Stimulated activated CD4-positive, alpha-beta T cell treated with anti-CD3 and anti-CD28 coated beads, Interleukin-4, amount 100 ng/mL, for 4 hours (primary cell): ENCODE measurements at places on chromosomes 6 and 20.

DNA sequence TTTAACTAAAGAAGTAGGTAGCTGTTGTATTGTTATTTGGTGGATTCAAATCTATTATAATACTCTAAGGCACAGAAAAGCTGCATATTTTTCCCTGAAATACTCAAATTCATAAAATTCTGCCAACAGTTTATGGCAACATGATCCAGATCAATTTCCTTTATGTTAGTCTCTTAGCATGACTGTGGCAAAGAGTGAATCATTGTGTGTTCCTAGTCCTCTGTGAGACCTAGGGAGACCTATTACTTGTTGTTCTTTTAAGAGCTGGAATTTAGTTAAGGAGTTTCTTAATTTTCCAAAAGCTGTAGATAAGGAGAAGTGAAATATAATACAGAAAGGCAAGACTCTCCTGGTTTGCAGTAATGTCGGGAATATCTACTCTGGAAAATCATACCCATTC is 149.6 kb downstream of the RIMS1 start:
- DNase-seq, result no peak

- DNase-seq, result no peak
Observed at GRCh38 chr20:10277616-10278015, 59.0 kb downstream of the SNAP25 start.

- DNase-seq, result no peak
Observed at GRCh38 chr6:132264021-132264500, 137.2 kb downstream of the MOXD1 start.

GRCh38 chr6:163146036-163146435 is 268.5 kb upstream of the QKI start:
- no peak for DNase-seq

GRCh38 chr6:107642861-107643328 is 153.0 kb downstream of the SOBP start:
- DNase-seq, result no peak

GRCh38 chr6:19067165-19067564 is 680.0 kb downstream of the RNF144B start:
- no peak for DNase-seq

GRCh38 chr6:32792901-32793435 is 23.8 kb downstream of the HLA-DOB start:
- DNase-seq, result no peak

- DNase-seq, result no peak
Observed at GRCh38 chr6:143902827-143903226, 38.6 kb downstream of the ZC2HC1B start.

DNA sequence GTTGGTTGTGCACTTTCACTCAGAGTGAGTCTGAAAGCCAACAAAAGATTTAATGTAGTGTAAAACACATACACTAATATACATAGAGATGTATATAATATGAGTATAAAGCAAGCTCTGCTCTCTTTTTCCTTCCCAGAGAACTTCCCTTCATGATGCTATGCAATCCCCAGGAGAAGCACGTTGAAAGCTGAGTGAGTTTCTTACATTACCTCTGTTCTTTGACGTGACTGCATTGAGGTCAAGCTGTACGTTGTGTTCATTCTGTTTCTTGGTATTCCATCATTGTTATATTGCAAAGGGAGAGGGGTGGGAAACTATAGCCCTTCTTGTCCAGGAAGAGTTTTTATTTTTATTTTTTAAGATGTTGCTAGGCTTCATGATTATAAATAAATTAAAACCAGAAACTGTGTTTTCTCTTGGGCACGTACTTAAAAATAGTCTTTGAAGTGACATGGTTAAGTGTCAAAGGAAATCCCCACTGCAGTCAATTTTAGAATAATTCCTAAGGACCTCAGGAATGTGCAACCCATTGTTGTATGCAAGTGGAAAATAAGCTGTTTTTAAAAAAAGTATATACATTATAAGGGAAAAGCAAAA is 651.0 kb downstream of the CD109 start:
- no peak for DNase-seq

GRCh38 chr6:155013457-155013876 is 18.4 kb downstream of the TIAM2 start:
- no peak for DNase-seq

DNA sequence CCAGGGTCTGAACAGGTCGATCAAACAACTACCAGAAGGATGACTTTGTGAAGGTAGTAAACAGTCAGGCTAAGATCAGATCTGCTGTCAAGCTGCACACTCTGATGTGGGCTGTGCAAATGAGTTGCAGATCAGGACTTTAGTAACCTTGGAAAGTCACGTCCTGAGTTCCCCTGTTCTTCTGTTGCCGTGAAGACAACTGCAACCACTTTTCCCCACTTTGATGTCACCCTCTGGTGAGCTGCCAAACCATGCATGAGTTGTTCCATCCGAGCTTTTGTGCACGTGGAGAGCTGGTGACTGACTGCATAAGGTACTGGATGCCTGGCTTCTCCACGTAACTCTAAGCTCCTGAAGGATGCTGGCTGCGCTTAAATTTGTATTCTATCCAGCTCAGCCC is 111.0 kb downstream of the CD83 start:
- peak; percentile 61 for DNase-seq

DNA sequence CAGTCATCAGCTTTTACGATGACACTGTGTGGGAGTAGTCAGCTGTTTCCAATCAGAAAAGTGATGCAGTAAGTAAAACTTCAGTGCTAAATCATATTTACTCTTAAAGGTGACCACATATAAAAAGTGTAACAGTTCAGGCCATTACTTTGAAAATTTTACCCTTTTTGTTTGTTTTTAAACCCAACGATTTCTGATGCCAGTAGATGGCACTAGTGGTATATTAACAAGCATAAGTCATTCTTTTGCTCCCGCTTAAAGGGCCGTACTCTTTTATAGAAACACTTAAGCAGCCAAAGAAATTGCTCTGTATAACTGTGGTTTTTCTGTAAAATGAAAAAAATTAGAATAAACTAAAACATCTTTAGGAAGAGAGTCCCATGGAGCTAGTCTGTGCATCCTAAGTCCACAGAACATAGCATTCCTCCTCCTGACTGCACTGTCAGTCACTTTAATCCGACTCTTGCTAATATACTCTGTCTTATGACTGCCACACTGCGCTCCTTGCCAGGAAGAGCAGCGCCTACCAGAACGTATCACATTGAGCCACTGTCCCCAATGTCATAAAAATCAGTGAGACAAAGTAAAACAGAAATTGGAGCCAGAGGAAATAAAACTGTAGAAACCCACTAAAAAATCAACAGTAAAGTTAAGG is 25.0 kb downstream of the HEBP2 start:
- no peak for DNase-seq

GRCh38 chr20:58019850-58020625 is 208.4 kb downstream of the ANKRD60 start:
- DNase-seq, result no peak

DNA sequence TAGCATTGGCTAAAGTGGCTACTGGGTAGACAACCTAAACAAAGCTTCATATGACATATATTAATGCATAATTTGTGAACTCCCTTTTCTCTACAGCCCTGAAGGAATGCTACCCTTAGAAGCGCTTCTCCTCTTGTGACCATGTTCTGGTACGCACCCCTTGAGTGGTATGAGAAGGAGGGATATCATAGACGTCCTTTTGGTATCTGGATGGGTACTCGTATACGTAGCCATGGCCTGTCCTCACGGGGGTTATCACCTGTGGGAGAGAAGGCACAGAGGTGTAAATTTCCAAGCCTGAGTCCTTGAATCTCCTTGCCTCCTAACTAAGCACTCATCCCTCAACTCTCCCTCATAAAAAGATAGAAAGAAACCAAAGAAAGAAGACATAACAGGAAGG is 39.0 kb downstream of the NEDD9 start:
- no peak for DNase-seq

DNA sequence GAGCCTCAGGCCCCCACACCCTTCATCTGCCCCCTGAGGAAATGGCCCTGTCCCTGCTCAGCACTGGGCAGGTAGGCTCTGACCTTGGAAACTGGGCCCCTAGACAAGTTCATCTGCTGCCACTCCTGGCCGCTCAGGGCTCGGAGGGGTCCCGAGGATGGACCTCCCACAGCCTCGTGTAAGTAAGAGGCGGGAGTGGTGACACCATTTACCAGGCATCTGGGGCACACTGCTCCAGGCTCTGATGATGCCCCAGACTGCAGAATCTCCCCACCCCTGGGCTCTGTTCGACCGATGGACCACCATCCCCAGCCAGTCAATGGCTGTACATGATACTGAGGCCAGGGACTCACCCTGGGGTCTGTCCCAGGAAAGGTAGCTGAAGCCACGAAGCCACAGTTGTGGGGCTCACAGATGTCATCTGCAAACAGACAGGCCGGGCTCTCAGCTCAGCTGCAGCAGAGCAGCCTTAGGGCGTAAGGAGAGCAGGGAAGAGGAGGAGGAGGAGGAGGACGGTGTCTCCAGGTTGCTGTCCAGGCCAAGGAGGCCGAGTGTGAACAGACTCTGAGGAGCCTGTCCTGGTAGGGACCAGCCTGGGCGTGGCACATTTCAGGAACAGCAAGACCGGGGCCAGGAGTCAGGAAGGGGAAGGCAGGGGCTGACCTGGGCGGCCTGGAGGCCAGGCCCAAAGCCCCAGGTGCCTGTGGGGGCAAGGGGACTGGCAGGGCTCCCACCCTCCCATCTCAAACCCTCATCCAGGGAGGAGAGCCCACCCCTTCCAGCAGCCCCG is 300.4 kb downstream of the TAF4 start:
- DNase-seq, result no peak

DNA sequence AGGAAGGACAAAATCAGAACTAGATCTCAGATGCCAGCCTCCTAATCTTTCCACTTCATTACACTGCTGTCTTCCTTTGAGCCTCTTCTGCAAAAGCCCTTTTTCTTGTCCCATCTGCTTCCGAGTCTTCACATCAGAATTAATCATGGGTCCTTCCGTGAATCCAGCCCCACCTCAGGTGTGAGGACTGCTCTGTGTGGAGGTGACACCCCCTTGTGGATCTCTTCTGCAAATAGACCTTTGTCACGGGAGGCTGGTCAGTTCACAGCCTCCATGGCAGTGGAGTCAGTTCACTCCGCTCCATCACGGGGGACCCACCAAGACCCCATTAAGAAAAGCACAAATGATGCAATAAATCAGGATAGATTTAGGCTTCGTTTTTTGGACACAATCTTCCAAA is 171.1 kb downstream of the ADAT2 start:
- no peak for DNase-seq

- DNase-seq, result no peak
Observed at GRCh38 chr20:35444226-35444625, 6.2 kb upstream of the GDF5 start.

DNA sequence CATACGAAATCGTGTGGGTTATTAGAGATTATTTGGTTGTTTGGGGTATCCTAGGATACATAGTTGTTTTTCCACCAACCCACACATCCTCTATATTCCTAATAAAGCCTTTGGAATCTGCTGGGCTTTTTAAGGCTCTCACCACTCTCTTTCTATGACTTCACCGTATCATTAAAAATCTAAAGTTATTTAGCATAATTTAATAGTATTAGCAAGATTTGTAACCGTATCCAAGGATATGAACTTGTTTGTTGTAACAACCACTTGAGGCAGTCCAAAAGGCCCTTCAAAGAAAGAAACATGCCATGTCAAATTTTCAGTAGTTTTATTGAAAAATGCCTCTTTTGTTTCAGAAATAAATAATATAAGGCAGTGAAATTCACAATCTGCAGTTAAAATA is 121.8 kb downstream of the COL12A1 start:
- DNase-seq, result no peak
